Left colon (tissue), 2 donors: ENCODE measurements at places on chromosomes 4 and X. TPM values are rescaled to one million over a fixed set of nuclear protein-coding genes. Genes with fewer than 3 reads are reported as not detected.

NMU gene
- 0.42 TPM for total RNA-seq

GRCh38 chr4:146260521-146260920 lies 46.2 kb downstream of the REELD1 start:
- no peak for DNase-seq

DNA sequence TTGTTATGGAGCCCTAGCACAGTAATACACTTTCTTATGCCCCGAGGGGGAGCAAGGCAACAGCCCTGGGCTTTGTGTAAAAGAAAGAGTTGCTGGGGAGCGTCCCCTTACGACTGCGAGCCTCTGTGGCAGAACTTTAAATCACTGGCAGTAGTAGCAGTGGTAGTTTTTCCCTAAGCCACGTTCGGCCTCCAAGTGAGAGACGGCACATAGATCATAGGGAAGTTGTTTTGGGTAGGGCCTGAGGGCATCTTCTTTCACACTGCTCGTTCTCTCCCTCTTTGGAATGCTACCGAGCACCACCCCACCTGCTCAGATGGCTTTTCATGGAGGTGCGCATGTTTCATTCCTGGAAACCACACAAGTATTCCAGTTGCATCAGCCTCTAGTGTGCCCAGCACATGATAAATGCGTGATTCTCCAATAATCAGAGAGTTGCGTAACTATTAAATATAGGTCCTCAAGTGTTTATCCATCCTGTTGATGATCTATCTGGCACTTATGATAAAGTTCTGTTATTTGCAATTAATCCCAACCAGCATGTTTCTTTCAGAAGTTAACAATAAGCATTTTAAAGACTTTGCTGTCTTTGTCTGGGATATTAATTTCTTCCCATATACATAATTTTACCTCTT lies 7.0 kb upstream of the SYNPO2 start:
- no peak for DNase-seq

BRS3 gene
- total RNA-seq, result not detected

TCEANC gene
- 4.3 TPM for total RNA-seq

SPANXA1 gene
- total RNA-seq, result not detected
